Posterior vena cava (tissue), 2 donors: ENCODE measurements at places on chromosomes 1 and 21. TPM values are rescaled to one million over a fixed set of nuclear protein-coding genes. Genes with fewer than 3 reads are reported as not detected.

- no peak for DNase-seq
Observed at GRCh38 chr1:87951852-87952251, 623.2 kb downstream of the LMO4 start.

GRCh38 chr1:73832276-73833181, 365.4 kb downstream of the LRRIQ3 start:
- no peak for DNase-seq

- DNase-seq: peak; percentile 93
Observed at GRCh38 chr1:6127587-6128163, 52.4 kb downstream of the CHD5 start.

DNA sequence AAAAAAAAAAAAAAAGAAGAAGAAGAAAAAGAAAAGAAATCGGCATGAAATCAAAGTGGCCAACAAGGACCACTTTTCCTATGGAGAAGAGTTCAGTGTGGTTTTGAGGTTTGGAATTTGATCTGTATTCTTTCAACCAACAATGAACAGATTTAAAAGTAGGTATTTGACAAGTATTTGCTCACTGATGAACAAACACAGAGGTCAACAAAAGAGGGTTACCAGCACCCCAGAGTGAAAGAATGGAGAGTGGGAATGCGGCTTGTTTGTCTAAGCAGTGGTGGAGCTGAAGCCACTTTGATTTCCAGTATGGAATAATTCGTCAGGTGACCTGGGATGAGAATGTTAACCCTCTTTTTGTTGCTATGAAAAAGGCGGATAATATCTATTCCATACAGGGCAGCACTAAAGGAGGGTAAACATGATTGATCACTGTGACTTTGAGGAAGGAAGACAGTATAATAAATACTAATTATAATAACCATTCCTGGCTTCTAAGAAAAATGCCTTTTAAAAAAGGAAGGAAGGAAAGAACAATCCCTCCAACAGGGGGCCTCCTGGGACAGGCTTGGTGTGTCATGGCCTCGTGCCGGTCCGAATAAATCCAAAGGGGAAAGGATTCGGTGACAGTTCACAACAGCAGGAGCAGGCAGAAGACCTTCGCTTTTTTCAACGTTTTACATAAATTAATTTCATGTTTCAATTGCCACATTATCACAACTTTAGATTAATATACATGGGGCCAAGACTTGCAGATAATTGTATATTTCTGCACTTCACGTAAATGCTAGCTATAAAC, 37.2 kb upstream of the SIM2 start:
- no peak for DNase-seq

The MROH9 gene
- total RNA-seq: 0.24 TPM

The ELOA gene
- total RNA-seq: 34.4 TPM

- DNase-seq: no peak
Observed at GRCh38 chr1:12504601-12505000, 113.4 kb downstream of the DHRS3 start.

DNA sequence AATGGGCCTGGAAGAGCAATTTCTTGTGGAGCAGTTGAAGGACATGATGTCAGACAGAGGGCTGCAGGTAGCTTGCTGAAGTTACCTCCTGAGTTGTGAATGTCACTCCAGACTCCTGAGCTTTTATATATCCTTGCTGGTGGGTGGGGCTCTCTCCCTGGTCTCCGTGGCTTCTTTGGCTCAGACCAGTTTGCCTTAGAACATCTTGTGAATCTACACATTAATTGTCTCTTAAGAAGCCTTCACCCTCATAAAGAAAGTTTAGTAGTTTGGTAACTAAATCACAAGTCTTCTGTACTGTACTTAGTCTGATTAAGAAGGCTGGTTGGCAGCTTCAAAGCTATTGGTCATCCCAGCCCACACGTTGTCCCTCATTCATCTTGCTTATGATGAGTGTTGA, at the start of gene KRTAP11-1:
Gene KRTAP11-1 (minus strand): TSS at position 101 of the 400 bp plus-strand sequence. CDS start 56 bp downstream, at position 45.
- no peak for DNase-seq

The ALX3 gene
- total RNA-seq: not detected

The TRAF3IP3 gene
- total RNA-seq: 3.1 TPM

The ADAMTS4 gene
- total RNA-seq: 125 TPM

DNA sequence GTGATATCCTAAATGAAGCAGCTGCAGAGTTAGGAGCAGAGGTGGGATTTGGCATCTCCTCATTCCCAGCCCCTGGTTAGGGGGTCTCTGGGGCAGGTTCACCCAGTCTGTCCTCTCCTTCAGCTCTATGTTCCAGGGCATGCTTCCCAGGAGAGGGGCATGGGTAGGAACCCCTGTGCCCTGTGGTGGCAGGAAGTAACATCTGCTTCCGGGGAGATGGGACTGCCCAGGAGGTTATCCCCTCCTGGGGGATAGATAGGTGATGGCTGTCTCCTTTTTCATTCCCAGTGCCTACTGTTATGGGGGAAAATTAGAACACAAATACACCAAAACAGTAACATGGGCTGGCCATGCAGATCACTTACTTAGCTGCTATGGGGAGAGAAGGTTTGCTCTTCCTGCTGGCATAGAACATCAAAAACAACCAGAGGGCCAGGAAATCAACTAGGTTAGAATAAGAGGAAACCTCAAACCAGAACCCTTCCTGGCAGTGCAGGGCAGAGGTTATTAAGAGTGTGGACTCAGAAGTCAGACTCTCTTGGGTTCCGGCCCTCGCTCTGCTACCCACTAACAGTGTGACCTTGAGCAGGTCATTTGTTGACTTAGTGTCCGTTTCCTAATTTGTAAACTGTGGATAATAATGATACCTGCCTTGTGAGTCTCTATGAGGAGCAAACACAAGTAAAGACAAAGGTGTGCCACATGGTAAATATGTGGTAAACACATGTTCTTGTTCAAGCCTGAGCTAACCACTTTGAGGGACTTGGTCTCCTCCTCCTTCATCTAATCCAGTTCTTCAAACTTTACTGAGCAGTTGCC, 157.8 kb upstream of the JUN start:
- DNase-seq: no peak

- DNase-seq: no peak
Observed at GRCh38 chr1:31752952-31753475, 11.1 kb downstream of the ADGRB2 start.

The C1orf74 gene
- 1.1 TPM for total RNA-seq
